Liver (tissue), 10 donors: ENCODE measurements at places on chromosomes 12 and 14.
A peak's percentile ranks its signal among the peaks of the same experiment; 100 is the strongest.

DNA sequence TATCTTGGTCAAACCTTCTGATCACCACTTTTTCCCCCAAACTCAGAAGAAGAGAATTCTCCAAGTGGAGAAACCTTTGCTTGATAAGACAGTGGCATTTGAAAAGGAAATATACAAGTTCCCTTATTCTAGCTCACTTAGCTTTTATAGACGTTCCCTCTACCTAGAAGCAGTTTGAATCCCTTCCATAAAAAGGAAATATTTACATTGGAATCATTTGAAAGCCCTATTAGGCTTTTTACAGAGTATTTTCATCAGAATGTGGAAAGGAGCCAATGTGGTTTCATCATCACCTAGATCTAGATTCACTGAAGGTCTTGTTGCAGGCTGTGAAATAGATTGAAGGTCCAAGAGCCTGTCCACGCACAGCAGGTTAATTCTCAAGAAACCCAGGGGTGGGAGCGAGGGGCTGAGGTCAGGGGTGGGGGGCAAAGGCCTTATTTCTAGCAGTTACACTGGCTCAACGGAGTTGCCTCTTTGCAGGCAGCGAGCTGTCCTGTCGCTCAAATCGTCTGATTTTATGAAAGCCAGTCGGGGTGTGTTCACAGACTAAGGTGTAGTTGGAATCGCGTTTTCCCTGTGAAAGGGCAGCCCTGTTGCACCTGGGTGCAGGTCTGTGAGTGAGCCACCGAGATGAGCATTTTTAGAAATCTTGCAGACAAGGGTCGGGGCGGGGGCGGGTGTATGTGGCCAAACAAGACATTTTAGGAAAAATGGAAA is 45.6 kb downstream of the AACS start:
- DNase-seq: no peak

GRCh38 chr12:89051065-89051677 is 301.1 kb downstream of the DUSP6 start:
- DNase-seq: no peak

- DNase-seq: no peak
Measured at GRCh38 chr14:40417777-40418401, 985.7 kb upstream of the FBXO33 start.

GRCh38 chr12:66050610-66051009 is 79.9 kb downstream of the LLPH start:
- no peak for DNase-seq

- DNase-seq: peak; percentile 35
Measured at GRCh38 chr14:101120641-101121507, 217.4 kb upstream of the RTL1 start.
